Mucosa of gallbladder (tissue), 1 donor: ENCODE measurements at places on chromosomes 6 and 20.

DNA sequence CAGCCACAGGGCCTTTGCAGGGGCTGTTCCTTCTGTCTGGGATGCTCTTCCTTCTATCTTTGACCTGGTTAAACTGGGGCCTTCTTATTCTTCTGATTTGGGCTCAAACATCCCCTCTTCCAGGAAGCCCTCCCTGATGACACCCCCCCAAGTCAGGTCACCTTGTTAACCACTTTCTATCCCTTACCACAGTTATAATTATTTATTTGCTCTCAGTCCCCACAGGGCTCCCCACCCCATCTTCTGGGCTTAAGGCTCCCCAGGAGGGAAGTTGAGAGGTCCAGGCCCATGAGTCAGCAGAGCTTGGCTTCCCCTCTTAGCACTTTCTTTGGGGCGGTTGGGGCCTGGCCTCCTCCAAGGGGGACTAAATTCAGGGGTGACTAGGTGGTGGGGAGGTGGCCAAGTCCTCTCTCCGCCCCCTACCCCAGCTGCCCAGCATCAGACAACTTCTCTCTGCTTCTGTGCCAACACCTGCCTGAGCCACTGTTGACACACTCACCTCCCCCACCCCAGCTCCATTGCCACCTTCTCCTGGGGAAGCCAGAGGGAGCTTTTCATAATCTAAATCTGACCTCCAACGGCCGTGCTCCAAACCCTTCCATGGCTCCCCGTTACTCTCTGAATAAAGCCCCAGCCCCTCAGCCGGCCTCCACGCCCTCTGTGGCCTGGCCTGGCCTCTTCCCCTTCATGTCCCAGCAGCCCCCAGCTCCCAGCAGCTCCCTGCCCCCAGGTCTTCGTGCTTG is 70.0 kb downstream of the CEBPB start:
- DNase-seq: no peak

- DNase-seq: no peak
Measured at GRCh38 chr6:137286368-137286767, 67.2 kb upstream of the IFNGR1 start.

GRCh38 chr6:21666201-21666691 is 72.7 kb downstream of the SOX4 start:
- DNase-seq: no peak

GRCh38 chr20:41910558-41910957 is 292.4 kb upstream of the CHD6 start:
- no peak for DNase-seq

GRCh38 chr6:113271437-113271836 is 585.7 kb upstream of the MARCKS start:
- DNase-seq: no peak

- DNase-seq: no peak
Measured at GRCh38 chr20:9498322-9498721, 16.1 kb upstream of the LAMP5 start.

GRCh38 chr20:7571521-7572055 is 368.7 kb downstream of the HAO1 start:
- DNase-seq: no peak

DNA sequence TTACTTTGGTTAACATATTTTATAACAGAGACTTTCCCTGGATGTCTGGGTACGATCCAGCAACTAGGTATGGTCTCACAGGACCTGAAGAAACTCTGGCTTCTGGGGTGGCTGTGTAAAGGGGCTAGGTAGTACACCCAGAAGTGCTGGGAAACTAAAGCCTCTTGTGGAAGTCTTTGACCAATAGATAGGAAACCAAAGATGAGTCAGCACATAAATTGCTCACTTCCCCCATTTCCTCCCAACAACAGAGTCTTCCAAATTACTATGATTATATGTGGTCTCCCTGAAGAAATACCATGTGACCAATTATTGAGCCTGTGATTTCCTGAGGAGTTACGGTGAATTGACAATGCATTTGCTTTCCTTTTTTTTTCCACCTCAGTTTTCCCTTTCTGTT is 26.8 kb upstream of the TBX18 start:
- no peak for DNase-seq

DNA sequence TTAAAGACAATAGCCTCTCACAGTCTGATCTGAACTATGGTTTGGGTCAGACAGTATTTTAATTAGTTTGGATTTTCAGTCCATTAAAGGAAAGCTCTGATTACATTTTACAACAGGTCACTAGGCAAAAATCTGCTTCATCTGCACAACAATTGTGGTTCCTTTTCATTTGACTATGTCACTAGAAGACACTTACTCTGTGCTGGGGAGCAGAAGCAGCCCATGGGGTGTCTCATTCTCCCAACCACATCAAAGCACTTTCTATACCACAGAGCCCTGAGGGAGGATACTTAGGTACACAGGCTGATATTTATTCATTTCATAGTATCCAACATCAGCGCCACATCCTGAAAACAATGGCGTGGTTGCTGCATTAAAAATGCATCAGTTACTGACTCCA is 36.6 kb upstream of the HDAC2 start:
- DNase-seq: no peak

DNA sequence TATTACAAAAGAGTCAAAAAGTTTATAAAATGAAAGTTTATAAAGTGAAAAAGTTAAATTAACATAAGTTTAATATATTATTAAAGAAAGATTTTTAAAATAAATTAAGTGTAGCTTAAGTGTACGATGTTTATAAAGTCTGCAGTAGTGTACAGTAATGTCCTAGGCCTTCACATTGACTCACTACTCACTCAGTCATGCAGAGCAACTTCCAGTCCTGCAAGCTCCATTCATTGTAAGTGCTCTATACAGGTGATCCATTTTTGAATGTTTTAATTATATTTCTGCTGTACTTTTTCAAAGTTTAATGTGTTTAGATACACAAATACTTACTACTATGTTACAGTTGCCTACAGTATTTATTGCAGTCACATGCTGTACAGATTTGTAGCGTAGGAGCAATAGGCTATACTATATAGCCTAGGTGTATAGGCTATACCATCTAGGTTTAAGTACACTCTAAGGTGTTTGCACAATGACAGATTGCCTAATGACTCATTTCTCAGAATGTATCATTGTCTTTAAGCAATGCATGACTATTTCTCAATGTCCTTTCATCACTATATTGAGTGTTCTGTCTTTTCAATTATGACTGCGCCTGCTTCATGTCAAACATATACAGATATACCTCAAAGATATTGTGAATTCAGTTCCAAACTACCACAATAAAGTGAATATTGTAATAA is 1110.3 kb upstream of the MAP3K7 start:
- DNase-seq: no peak

DNA sequence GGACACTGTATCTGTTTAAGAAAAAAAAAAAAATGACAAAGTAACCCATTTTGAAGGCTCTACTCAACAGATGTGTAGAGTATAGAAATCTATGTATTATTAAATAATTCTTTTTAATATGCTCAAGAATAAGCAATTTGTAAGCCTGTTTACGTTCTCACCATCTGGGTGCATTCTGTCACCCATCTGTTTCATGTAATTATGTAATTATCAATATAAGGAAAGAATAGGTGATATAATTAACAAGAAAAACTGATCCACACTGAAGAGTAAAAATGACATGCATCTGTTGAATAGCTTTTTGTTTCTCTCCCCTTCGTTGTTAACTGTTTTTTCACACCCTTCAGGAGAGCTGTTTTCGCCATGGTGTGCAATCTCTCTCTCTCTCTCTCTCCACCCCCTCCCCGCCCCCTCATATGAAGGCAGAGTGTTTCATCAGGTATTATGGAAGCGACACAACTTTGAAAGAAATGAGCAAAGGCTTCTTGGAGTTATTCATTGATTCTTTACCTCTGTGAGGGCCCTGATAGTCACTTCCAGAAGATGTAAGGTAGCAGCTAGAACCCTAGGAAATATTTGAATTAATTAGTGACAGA is 154.3 kb upstream of the INSM1 start:
- DNase-seq: no peak

- DNase-seq: no peak
Measured at GRCh38 chr20:15245896-15246295, 908.5 kb upstream of the FLRT3 start.

DNA sequence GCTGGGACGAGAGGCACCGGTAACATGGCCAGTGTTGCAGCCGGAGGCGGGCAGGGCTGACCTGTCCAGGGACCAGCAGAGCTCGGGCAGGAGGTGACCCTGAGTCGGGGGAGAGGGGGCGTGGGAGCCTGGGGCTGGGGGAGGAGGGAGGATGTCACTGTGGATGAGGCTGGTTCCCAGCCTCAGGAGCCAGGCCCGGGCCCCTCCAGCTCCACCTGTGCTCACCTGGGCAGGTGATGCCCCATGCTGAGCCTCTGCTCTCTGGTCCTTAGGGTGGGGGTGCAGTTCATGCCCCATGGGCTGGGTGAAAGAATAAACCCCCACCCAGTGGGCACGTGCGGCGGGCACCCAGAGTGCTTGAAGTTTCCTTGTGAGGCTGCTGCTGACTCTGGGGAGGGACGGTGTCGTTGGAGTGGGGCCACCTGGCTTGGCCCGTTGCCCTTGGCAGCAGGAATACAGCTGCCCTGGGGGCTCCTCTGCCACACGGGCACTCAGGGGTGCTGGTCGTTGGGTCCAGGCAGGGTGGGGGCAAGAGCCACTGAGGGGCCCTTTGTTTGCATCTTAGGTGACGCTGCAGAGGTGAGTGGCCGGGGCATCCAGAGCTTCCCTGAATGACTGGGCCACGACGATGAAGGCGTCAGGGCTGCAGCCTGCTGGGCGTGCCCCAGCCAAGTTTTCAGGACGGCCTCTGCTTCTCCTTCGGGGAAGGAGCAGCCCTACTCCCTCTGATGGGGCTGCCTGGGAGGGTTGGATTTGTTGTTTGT is 24.7 kb upstream of the BHLHE23 start:
- no peak for DNase-seq

DNA sequence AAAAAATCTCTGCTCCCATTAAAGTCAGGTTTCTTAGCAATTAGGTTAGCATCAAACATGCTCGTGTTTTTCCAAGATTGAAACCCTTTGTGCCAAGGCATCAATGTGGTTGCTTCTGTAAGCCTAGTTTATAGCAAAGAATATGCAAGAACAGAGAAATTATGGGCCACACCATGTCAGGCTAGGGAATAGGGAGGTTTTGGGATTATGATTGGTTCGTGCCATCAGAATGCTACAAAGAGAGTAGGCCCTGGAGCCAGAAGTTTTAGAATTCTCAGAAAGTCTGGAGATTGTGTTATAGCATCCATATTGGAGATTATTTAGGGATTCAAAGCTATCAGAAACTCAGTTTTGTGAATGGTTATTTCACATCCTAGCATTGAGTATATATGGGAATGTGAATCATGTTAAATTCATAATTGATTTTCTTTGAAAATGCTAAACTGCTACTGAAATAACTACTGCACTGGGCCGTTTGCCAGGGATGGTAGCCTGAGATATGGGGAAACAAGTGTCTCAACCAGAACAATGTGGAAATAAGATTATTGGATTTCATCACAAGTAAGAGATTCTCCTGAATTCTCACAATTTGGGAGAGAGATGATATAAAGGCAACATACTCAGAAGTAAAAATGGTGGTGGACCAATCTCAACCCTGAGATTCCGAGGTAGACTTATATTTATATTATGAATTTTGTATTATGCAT is 45.3 kb downstream of the ZNF292 start:
- no peak for DNase-seq

DNA sequence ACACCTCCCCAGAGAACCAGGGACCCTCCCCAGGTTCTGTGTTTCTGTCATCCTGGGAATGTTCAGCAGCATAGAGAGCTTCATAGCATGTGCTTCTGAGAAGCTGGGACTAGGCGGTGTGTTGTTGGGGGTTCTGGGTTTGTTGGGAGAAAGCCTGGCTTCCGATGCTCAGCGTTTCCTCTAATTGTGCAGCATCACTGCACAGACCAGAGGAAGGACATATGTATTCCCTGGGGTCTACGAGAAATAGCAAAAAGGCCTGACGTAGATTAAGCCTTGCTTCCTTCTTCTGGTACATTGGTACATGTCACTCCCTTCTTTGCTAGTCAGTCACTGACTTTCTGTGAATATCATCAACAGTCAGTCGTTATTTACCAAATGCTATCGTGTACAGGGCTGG is 96.9 kb upstream of the SGK1 start:
- DNase-seq: no peak

- DNase-seq: no peak
Measured at GRCh38 chr6:168578036-168578435, 137.1 kb downstream of the SMOC2 start.

GRCh38 chr6:129938249-129939020 is 77.3 kb upstream of the TMEM244 start:
- no peak for DNase-seq

DNA sequence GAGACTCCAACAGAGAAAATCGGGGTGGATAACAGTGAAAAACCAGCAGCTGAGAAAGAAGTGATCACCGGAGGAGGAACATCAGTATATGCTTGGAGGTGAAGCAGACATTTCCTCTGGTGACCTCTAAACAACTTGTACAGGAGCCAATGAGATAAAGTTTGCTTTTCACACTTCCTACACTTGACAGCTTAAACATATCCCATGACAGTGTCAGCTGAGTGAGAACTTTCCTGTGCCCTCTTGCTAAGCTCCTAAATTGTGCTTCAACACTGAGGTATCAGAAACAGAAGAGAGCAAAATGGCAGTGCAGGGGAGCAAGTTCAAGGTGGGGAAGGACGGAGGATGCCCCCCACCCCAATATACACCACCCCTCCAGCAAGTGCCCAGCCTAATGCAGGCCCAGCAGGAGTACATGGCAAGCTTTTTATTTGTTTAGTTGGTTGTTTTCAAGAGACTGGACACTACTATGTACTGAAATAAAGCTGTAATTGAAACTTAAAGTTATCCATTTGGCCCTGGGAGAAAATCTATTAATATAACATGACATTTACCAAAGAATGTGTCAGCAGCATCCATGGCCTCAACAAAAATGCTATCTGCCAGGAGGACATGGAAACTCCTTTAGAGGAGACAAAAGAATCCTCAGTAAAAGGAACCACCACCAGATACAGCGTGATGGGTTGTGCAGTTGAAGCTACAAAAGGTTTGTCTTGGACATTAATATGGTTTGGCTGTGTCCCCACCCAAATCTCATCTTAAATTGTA is 540.2 kb downstream of the PRKN start:
- DNase-seq: no peak

- DNase-seq: no peak
Measured at GRCh38 chr6:1724124-1724523, 114.4 kb downstream of the FOXC1 start.

DNA sequence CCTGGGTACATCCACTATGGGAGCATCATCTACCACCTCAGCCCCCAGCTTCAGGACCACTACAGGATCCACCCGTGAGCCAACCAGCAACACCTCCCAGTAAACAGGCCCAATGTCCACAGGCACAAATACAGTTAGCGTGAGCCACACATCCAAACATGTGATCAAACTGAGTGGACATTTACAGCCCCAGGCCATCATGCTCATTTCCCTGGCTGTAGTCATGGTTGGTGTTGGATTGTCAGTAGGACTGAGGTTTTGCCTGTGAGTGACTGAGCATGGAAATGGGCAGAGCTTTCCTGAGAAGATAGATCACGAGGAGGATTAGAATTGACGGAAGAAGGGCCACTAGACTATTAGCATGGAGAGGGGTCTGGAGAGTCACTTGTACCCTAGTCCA is 10.7 kb upstream of the MUC21 start:
- DNase-seq: no peak

DNA sequence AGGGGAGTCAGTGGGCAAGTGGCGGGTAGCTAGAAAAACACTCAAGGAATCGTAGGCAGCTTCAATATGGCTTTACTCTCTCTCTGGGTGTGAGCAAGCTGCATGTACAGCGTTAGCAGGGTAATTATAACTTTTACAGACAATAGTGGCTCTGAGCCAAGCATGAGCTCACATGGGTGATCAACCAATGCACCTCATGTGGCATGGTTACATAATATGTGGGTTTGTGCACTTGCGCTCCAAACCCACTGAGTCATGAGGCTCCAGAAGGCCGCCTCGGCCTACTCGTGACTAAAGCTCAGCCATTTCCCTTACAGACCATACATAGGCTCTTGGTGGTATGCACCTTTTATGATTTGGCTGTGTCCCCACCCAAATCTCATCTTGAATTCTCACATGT is 78.4 kb upstream of the FBXL4 start:
- no peak for DNase-seq
